Activated naive CD8-positive, alpha-beta T cell treated with anti-CD3 and anti-CD28 coated beads, Interleukin-2, amount 50 U/mL, for 24 hours (primary cell): ENCODE measurements at places on chromosomes 6 and 20.

DNA sequence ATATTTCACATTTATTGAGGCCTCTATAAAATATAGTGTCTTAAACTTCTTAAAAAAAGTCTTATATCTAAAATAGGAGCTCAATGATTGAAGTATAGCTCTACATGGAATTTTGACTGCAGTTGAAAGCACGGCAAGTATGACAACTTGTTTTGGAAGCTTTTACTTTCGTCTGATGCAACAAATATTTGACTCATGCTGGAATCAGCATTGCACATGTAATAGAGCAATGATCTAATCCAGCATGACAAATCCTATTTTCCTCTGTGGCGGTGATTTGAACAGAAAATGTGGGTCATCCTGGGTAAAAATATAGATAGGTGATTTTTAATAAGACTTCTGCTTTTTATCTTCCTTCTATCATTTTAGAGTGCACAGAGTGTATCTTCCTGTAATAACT lies 111.6 kb downstream of the TINAG start:
- DNase-seq: no peak

DNA sequence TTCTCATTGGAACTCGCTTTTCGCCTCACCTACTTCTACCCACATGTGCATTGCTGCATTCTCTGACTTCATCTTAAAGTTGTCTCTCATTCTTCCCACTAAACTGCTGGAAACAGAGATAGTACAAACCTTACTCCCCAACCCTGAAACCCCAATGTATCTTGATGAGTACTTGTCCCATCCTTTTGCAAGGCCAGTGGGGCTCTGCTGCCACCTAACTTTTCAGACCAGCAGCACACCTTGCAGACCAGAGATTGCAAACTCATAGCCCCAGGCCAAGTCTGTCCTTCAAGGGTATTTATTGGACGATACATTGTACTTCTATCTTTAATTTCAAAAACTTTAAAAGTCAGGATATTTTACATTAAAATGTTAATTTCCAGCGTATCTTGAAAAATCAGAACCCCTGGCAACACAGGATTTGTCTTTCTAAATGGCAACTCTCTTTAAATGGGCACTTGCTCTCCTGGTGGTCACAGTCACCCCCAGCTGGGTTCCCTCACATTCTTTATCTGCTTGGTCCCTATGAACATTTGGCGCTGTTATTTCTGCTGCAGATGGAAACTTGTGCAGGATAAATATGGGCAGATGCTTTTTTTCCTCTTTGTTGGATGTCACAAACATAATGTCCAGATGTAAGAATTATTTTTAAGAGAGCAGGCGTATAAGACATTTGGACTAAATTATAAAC lies 83.9 kb downstream of the SOD2 start:
- no peak for DNase-seq

- DNase-seq: no peak
These were observed 9.6 kb upstream of the IL17A start for GRCh38 chr6:52176550-52176949.

GRCh38 chr6:155528982-155529453 lies 73.4 kb upstream of the NOX3 start:
- DNase-seq: no peak

DNA sequence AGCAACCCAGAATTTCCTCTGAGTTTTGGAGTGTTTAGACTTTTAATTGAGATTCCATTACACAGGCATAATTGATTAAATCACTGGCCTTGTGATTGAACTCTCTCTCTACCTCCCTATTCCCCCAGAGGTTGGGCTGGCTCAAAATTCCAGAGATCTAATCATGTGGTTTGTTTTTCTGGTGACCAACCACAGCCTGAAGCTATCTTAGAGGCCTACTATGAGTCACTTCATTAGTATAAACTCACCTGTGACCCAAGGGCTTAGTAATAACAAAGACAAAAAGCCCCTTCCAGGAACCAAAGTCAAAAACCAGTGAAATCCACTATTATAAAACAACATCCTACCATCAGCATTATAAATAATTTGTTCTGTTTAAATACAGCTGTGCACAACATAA lies 992.5 kb upstream of the CITED2 start:
- no peak for DNase-seq

GRCh38 chr20:9052136-9052535 lies 16.8 kb upstream of the PLCB4 start:
- no peak for DNase-seq

- no peak for DNase-seq
These were observed 42.9 kb upstream of the FANCE start for GRCh38 chr6:35409245-35409644.

- no peak for DNase-seq
These were observed 13.7 kb downstream of the LAMA5 start for GRCh38 chr20:62353289-62354030.
